ENCODE measurements at places on chromosomes 2 and 18.

DNA sequence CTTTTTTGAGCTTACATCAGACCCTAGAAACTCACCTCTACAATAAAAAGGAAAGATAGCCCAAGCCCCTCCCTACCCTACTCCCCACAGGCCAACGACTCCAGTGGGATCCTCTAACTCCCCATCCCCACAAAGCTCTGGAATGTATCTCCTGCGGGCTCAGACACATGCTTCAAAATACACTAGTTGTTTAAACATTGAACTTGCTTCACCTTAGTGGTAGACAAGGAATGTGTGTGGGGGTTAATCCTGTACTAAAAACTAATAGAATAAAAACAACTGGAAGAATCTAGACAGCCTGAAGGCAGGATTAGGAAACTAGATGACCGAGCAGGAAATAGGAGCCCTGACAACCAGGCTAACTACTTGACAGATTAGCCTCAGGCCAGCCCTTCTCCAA is 211.5 kb downstream of the SUCLG1 start:
- DNase-seq, result no peak

DNA sequence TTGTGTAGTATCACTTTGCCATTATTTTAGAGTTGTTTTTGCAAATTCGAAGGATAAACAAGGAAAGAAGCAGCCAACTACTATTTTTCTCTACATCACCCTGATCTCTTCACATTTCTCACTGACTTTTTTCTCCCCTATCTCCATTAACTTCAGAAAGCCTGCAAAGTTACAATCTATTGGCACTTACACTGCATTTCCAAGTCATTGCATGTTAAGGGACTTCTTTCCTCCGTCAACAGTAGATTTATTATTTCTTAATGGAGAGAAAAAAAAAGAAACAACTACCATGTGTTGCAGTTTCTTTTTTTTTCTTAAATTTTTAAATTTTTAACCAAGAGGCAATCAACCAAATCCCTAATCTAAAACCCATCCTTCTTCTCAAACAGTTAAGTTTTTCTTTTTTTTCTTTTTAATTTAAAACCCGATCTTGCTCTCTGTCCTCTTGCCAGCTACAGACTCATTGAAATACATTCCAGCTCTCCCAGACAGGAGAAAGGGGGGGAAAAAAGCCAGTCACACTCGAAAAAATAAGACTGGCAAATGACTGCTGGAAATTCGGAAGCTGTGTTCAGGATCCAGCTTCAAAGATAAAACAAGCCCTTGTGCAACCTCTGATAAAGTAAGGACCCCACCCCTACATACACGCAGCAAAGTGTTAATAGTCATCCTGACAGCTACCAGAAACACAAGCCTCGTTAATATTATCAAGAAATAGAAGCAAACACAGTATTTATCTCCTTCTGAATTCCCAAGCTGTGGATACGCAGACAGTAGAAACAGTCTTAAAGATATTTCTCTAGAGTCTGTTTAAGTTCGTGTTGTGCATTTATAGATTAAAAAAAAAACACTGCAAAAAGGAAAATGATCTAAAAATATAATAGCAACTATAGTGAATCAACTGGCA is 1.3 kb downstream of the LRRTM4 start:
- DNase-seq, result no peak

- no peak for DNase-seq
These were observed 234.8 kb upstream of the SMAD2 start for GRCh38 chr18:48165111-48165866.

GRCh38 chr18:53944721-53945120 is 279.7 kb downstream of the MBD2 start:
- DNase-seq, result no peak

- no peak for DNase-seq
These were observed 32.8 kb upstream of the MYO3B start for GRCh38 chr2:170145191-170145590.

- no peak for DNase-seq
These were observed 2.2 kb downstream of the HOXD10 start for GRCh38 chr2:176118601-176119339.

DNA sequence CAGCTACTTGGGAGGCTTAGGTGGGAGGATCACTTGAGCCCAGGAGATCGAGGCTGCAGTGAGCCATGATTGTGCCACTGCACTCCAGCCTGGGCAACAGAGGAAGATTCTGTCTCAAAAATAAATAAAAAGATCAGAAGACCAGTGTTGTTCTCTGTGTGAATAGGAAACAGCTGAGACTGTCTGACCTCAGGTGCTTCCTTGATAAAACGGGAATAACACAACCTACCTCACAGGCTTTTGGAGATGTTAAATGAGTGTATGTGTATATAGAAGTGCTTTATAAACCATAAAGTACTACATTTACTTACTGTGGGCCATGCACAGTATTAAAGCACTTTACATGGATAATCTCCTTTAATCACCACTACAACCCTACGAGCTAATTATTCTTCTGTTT is 9.9 kb upstream of the CETN1 start:
- DNase-seq, result no peak

GRCh38 chr18:80107426-80107825 is 1.6 kb upstream of the ADNP2 start:
- DNase-seq, result no peak

GRCh38 chr2:174673440-174673839 is 75.8 kb upstream of the WIPF1 start:
- no peak for DNase-seq

- DNase-seq, result no peak
These were observed 644.2 kb upstream of the SETBP1 start for GRCh38 chr18:44036501-44036900.

GRCh38 chr18:48622911-48623431 is 84.1 kb downstream of the CTIF start:
- DNase-seq, result no peak

- no peak for DNase-seq
These were observed 56.9 kb downstream of the ITGA6 start for GRCh38 chr2:172484253-172484652.

DNA sequence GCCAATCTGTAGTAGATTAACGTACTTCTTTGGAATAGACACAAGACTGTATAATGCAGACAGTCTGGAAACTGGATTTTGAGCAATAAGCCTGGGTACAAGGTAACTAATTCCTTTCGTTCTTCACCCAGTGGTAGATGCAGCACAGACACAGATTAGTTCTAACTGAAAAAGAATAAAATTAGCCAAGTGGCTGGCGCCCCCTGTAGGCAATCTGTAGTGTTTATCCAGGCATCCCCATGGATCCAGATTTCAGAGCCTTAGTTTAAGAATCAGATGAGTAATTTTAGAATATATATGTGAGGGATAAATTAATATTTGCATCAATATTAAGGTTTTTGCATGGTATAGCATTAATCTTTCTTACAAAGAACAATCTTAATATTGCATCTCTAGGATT is 563.9 kb downstream of the DCC start:
- no peak for DNase-seq

GRCh38 chr2:216402751-216403150 is 9.5 kb upstream of the SMARCAL1 start:
- no peak for DNase-seq

DNA sequence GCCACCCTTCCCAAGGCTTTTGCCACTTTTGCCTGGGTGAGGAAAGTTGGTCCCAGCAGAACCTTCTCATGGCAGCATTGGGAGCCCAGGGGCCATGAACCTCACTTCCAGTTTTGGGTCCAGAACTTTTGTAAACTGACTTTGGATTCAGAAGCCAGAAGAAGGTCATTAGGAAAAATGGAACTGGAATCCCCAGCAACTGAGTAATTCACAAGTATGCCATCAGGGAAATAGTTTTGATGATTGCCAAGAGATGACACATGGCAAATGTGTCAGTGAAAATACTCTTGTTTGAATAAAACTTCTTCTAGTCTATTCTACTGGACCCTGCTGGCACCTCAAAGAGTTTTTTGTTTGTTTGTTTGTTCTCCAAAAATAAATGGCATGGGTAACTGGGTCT is 203.7 kb downstream of the SETBP1 start:
- DNase-seq, result no peak

- DNase-seq, result no peak
These were observed 85.3 kb upstream of the GALNT5 start for GRCh38 chr2:157172239-157172638.

DNA sequence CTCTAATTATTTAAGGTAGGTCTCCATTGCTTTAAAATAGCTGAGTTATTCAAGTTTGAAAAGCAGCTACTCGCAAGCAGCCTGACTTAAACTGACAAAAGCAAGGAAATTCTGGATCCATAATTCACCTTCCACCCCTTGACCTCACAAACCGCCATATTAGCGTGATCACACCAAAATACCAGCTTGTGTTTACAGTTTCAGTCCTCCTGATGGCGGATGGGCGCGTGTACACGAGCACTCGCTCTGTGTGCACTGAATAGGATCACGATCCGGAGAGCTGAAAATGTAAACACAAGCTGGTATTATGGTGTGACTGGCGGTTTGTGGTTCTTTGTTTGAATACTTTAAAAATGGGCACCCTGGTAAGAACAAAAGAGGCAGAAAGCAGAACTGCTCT is 42.4 kb upstream of the PSMD14 start:
- no peak for DNase-seq

GRCh38 chr2:111705239-111705638 is 178.8 kb downstream of the ANAPC1 start:
- DNase-seq, result no peak

DNA sequence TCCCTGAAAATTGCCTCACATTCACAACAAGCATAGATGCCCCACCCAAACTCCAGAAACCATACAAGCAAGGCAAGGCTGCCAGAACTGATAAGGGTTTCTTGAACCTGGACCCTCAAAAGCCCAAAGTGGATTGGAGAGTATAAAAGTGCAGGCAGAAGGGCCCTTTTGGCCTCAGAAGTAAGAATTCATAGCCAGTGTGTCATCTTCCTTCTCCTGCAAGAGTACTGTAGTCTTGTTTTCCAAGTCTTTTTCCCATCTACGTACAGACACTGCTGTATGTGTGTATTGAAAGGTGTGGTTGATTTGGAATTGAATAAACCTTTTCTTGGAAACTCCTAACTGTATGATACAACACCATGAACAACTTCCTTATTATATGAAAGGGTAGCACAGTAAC is 46.8 kb downstream of the ZC3H15 start:
- DNase-seq, result no peak

DNA sequence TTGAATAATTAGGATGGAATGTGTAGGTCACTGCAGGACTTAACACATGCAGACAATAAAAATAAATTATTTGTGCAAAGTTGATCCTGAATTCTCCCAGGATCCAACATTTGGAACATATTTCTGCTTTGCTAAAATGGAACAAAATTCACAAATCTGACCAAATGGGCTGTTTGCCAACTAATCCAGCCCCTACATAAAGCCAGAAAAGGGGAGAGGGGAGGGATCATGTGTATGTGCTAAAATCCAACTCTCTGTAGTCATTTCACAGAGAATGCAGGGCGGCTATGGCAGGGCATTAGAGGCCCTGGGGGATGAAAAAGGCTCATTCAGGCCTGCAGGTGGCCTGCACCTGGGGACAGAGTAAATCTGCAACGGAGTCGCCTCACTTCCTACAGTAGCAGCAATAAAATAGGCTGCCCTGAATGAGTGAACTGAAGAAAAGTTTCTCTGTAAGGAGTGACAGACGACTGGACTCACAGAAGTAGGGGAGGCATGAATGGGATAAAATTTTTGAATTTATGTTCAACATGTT is 4.0 kb upstream of the ZFP36L2 start:
- DNase-seq, result no peak

DNA sequence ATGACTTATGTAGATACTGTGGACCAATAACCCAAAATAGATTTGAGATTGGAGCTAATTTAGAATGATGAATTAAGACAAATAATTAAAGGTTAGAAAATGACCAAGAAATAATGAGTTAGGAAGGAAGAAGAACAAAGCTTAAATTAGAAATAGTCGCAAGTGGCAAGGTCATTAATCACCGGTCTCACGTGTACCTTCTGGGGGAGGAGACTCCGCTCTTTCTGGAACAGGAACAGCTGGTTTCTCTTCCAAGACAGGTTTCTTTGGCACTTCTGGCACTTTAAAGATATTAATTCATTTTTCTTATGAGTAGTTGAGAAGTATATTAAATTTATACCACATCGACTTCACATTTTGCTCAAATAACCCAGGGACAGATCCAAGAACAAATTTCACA is 156.7 kb downstream of the TTN start:
- no peak for DNase-seq

GRCh38 chr2:18651842-18652774 is 62.7 kb upstream of the NT5C1B start:
- DNase-seq, result no peak

DNA sequence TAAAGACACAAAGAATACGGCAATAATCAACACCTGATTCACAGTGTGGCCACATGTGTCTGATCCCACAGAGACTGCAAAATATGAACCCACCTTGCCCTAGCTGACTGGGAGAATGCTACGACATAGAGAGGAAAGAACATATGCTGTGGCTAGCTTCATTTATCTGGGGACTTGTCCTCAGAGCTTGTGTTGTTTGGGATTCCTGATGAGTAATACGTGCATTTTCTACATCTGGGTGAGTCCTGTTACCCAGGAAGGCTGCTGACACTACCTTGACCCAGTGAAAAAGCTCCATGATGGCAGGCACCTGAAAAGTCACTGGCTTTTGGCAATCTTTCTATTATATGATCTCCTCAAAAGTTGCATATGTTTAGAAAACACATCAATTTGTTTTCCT is 427.7 kb upstream of the LYPD1 start:
- DNase-seq, result no peak

GRCh38 chr2:240364961-240365775 is 70.3 kb upstream of the GPC1 start:
- DNase-seq, result no peak

DNA sequence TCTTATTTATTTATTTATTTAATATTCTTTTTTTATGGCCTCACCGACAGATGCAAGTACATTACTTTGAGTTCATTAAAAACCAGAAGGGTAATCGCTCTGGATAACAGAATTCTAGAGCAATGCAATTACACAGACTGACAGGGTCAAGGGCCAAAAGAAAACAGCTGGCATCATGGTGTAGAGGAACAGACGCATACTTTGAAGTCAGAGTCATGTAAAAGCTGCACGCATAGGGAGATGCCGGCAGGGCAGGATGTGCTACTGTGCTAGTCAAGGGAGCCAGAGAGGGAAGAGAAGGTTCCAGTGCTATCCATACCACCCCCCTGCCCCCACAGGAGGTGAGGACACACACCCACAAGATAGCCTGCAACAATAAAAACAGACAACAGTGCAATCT is 115.2 kb upstream of the TFCP2L1 start:
- DNase-seq, result no peak

DNA sequence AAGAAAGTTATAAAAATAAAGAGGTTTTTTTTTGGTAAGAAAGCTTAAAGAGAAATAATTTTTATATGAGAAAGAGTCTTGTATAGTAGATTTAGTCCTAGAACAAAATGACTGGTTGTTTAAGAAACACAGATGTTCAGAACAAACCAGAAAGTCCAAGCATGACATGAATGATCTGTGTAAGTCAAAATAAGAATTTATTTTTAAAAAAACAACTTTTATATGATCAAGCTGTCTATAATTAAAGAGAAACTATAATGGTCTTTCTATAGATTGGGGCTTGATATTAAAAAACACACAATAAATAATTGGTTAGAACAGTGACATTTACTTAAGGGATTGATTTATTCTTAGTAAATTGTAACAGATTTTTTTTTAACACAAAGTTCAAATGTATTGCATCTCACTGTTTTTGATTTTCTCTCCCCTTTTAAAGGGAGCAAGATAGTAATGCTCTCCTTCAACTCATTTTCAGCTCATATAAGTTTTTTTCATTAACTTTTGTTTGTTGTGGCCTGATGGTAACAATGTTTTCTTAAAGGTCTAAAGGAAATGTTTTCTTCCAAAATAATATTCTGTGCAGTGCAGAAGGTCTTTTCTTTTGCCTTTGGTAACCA is 1256.8 kb downstream of the LRP1B start:
- DNase-seq, result no peak
